ENCODE measurements at places on chromosomes 1 and 21. TPM values are rescaled to one million over a fixed set of nuclear protein-coding genes. Genes with fewer than 3 reads are reported as not detected.

PTGS2 gene
- total RNA-seq: 0.37 TPM

GRCh38 chr1:14876747-14877146 lies 276.8 kb upstream of the TMEM51 start:
- DNase-seq: no peak

DNA sequence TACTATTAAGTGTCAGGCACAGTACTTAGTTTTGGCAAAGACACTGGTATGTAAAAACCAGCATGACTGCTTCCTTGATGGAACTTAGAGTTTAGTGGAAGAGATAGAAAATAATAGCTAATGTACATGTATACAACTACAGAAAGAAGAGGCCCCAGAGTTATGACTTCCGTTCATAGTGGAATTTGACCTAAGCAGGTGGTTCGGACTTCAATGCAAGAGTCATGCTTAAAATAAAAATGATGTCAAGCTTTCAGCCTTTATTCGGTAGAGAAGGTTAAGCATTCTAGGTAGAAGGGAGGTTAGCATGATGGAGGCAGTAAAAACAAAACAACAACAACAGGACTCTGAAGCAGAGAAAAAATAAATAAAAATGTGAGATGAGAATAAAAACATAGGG lies 165.9 kb downstream of the KCNT2 start:
- DNase-seq: no peak

SPRR5 gene
- total RNA-seq: not detected

DNA sequence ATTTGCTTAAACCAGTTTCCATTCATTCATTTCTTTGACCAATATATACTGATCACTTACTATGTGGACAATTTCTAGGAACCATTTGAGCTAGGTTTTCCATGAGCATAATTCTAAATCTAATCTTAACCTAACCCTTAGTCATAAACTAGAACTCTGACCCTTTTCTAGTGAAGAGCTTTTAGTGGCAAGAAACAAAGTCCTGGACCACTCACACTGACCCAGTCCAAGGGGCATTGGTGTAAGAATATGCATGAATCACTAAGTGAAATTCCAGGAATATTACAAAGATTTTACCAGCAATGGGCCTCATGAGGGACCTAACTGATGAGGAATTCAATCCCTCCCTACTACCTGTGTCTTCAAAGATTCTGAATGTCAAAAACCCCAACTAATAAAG lies 40.6 kb upstream of the SLC2A1 start:
- DNase-seq: no peak

DNA sequence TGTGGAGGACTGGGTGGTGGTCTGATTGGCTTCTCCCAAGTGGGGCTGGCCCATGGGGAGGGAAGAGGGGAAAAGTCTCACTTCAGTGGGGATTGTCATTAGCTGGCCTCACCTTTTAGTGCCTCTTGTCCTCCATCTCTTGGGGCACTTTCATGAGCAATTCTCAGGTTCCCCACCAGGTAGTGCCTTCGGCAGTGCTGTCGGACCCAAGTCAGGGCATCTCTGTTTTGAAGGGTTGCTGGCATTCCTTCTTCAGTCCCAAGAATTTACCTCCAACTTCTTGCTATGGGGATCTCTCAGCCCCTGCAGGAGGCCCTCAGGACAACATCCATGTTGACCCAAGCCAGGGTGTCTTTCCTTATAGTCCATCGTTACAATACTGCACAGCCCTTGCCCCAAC lies 54.7 kb upstream of the F3 start:
- DNase-seq: no peak

DNA sequence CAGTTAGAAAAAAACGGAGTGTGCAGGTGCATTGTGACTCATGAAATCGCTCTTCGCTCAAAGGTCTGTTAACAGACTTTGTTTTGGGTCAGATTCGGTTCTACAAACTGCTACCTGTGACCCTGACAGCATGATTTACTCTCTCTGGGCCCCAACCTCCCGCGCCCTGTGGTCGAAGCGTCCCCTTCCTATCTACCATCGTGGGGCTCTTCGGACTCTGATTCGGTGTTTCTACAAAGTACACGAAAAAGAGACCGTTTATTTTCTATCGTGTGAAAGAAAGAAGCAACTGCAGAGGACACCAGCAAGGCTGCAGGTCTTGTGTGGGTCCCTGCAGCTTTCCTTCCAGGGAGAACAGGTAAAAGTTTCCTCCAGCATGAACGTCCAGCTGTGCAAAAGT lies 29.4 kb upstream of the SLC19A1 start:
- no peak for DNase-seq

DNA sequence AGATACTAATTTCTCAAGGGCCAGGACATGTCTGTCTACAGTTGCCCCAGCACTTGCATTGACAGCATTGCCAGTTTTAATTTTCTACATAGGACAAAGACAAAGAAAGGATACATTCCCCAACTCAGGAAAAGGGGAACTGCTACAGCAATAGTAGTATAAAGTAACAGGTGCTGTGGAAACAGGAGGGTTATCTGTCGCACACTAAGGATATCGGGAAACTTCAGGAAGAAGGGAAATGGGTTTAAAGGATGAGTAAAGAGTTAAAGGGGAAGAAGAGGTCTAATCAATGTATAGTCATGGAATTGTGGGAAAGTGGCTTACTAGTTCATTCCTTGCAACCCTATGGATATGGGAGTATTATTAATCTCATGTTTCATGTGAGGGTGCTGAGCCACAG lies 16.2 kb downstream of the SYNC start:
- no peak for DNase-seq

- peak; percentile 47 for DNase-seq
These were observed 86.8 kb upstream of the LBR start for GRCh38 chr1:225514671-225515081.

KIF17 gene
- total RNA-seq: 4.0 TPM

- DNase-seq: peak; percentile 73
These were observed 6.9 kb downstream of the ACKR1 start for GRCh38 chr1:159211331-159212136.

DNA sequence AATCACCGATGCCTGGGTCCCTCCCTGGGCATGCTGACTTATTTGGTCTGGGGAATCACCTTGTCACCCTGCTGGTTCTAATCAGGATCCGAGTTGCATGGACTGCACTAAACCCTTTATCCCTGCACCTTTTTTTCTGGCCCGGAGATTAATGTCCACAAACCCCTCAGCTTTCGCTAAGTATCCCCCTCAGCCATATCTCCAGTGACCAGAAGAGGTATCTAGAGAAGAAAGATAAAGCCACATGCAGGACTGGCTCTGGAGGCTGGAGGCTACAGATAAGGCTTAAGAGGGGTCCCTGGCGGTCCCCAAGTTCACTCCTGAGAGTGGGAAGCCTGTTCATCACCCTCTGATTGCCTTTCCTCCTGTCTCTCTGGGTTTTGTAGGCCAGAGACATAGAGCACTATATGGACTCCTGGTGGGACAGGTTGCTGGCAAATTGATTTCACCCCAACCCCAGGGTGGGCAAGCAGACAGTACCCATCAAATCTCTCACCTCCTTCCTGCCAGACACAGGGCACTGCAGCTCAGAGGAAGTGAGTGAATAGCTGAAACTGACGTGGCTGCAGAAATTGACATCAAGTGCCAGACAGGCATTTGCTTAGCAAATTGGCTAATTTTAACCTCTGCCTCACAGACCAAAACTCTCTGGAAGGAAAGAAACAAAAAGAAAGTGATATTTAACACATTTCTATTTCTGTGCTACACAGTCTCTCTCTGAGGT lies 38.8 kb downstream of the HMGB4 start:
- DNase-seq: no peak

DNA sequence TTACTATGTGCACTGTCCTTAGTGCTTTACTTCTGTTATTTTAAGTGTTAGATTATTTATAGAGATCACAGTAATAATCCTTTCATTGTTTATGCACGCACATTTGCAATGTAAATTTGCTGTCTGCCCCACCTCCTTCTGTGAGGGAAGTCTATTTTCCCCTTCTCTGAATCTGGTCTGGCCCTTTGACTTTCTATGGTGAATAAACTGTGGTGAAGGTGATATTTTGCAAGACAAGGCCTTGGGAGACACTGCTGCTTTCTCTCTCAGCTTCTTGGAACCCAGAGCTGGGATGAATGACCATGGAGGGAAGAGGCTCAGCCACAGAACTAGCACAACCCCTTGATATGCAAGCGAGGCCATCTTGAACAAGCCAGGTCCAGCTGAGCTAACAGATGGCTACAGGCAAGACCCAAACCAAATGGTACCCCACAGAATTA lies 156.3 kb downstream of the ST6GALNAC3 start:
- no peak for DNase-seq

DNA sequence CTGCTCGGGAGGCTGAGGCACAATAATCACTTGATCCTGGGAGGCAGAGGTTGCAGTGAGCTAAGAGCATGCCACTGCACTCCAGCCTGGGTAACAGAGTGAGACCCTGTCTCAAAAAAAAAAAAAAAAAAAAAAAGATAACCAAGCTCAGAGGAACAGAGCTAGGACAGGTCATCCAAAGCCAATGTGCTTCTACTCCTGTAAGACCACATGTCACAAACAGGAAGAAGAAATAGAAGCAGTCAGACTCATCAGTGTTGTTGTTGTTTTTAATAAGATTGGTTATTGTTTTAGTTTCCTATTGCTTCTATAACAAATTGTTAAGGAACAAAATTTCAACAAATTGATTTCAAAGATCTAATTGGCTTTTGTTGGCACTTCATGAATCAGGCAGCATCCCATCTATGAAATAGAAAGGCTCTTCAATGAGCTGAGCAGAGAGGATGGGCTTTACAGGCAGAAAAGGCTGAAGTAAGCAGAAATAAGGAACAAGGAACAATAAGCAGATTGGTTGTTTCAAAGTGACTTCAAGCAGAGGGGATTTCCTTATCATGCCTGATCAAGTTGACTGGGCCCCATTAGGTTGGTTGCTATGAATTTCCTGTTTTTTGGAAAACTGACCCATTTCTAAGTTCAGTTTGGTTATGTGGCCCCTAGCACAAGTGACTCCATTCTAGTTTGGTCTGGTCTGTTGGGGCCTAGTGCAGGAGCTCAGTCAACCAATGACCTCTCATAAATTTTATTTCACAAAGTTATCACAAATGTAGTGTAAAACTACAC lies 6.0 kb upstream of the AKNAD1 start:
- no peak for DNase-seq

DNA sequence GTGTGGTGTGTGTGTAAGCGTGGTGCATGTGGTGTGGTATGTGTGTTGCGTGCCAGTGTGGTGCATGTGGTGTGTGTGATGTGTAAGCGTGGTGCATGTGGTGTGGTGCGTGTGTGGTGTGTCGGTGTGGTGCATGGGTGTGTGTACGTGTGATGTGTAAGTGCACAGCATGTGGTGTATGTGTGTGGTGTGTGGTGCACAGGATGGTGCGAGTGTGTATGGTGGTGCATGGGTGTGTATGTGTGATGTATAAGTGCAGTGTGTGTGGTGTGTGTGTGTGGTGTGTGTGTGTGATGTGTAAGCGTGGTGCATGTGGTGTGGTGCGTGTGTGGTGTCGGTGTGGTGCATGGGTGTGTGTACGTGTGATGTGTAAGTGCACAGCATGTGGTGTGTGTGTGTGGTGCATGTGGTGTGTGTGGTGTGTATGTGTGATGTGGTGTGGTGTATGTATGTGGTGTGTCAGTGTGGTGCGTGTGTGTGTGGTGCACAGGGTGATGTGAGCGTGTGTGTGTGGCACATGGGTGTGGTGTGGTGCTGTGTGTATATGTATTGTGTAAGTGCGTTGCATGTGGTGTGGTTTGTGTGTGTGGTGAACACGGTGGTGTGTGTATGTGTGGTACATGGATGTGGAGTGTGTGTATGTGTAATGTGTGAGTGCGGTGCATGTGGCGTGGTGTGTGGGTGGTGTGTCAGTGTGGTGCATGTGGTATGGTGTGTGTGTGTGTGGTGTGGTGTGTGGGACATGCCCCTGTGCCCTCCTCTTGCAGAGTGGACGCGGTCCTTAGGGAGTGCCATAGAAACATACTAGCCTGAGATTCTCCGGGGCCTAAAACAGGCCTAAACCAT lies 1.1 kb upstream of the C2CD2 start:
- DNase-seq: no peak

- DNase-seq: no peak
These were observed 119.3 kb upstream of the ZC3H12A start for GRCh38 chr1:37354876-37355650.

DNA sequence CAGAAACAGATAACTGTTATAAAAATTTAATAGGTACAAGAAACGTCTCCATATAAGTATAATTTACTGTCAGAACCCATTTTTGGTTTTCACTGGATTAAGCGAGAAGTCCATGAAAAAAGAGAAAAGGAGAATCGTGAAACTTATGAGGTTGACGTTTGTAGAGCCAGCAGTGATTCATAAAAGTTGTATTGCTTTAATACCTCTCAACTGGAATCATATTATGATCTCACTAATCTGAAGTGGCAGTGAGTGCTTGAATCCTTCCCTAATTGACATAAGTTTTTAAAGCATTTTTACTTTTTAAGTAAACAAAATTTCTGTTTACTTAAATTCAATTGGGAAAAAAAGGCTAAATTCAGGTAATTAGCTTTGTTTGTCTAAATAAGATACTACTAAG lies 315.3 kb downstream of the TPR start:
- no peak for DNase-seq
